NCI-H1092 treated with DMSO at 0.1 percent for 48 hours (cell line): ENCODE measurements at places on chromosomes 6 and 20.
A peak's percentile ranks its signal among the peaks of the same experiment; 100 is the strongest.

DNA sequence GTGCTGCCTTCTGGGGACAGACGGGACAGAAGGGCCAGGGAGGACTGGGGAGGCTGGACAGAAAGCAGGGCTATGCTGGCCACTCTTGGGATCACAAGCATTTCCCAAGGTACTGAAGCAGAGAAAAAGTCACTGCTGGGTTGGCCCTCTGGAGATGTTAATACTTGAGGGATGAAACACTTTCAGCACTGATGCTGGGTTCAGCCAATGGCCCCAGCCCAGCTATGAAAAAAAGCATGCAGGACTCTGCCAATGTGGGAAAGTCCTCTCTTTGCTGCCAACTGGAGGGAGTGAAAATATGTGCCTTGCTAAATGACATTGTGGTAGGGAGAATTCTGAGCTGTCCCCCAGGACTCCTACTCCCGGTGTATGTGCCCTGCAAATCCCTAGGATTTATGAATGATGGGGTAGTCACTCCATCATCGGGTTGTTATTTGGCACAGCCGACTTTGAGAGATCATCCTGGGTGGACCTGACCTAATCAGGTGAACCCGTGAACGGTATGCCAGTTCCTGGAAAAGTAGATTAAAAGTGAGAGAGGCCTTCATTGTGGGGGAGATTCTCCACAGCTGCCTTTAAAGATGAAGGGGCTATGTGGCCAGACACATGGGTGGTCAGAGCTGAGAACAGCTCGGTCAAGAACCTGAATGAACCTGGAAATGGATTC, 119.9 kb upstream of the TRAF3IP2 start:
- no peak for DNase-seq

DNA sequence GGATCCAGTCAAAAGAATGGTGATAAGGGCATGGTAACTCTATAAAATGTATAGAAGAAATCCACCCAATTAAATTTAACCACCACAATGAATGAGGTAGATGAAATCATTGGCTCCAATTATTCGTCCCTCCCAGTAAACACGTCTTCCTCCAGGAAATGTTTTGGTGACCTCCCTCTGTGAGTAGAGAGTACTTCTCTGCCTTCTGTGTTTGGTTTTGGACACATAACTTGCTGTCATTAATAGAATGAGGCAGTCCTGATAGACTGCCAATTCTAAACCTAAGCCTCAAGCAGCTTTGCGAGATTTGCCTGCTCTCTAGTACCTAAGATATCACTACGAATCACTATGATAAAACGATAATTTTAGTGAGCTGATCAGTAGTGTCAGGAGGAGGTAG, 632.8 kb downstream of the HDGFL1 start:
- DNase-seq, result peak; percentile 48

DNA sequence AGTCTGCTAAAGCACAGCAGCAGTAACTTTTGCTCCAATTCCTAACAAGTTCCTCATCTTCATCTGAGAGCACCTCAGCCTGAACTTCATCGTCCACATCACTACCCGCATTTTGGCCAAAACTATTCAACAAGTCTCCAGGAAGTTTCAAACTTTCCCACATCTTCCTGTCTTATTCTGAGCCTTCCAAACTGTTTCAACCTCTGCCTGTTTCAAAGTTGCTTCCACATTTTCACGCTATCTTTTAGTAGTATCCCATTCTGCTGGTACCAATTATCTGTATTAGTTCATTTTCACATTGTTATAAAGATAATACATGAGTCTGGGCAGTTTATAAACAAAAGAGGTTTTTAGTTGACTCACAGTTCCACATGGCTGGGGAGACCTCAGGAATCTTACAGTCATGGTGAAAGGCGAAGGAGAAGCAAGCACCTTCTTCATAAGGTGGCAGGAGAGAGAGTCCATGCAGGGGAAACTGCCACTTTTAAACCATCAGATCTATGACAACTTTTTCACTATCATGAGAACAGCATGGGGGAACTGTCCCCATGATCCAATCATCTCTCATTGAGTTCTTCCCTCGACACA, 99.4 kb upstream of the GRIK2 start:
- no peak for DNase-seq

GRCh38 chr6:45707176-45707575, 308.5 kb downstream of the CLIC5 start:
- DNase-seq, result no peak

DNA sequence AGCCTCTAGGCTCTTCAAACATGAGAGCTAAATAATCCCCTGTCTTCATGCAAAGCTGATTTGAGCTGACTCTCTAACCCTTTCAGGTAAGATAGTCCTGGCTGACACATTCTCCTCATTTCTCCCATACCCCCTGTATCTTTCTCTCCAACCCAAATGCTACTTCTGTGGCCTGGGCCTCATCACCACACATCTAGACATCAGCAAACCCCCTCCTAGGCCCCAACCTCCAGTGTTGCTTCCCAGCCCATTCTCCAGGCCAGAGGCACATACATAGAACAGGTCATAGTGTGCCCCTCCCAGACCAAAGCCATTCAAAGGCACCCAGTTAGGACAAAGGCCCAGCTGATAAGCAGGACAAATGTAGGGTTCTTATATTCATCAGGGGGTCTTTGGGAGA, 84.9 kb downstream of the ANKRD60 start:
- no peak for DNase-seq

DNA sequence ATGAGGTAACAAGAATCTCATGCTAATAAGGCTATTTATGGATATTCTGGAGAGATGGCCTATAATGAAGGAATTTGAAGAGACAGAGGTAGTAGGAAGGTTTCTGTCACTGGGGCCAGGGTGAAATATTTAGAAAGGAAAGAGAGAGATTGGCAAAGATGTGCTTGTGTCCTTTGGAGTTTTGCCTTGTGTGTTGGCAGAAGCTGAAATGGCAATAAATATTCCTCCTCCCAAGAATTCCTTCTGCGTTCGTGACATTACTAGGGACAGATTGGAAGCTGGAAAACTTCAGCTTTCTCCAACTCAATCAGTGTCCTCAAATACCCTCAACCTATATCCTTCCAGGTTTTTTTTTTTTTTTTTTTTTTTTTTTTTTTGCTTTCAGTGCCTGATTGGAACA, 6.3 kb downstream of the SAMD5 start:
- DNase-seq, result no peak

DNA sequence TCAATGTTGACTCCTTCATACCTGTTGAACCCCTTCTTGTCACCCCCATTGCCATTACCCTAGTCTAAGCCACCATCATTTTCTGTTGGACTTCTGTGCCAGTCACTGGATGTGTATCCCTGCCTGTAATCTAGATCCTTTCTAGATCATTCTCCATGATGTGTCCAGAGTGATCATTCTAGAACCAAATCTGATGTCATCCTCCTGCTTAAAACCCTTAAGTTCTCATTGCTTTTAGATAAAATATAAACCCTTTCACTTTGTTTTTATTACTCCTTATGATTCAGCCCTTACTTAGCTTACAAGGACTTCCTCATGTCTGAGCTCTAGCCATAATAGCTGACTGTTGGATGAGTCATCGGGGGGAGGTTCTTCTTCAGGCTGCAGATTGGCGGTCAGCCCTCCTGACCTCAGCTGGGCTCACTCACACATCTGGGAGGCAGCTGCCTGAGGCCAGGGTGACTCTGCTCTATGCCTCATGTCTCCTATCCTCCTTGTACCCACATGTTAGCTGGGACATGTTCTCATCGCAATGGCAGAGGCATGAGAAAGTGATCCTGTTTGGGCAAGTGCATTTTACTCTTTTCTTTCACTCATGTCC, 287.6 kb downstream of the ESR1 start:
- no peak for DNase-seq

GRCh38 chr6:85460154-85460920, 10.5 kb downstream of the NT5E start:
- no peak for DNase-seq

- no peak for DNase-seq
Measured at GRCh38 chr6:69232008-69232407, 564.8 kb downstream of the LMBRD1 start.

- DNase-seq, result no peak
Measured at GRCh38 chr20:32010101-32010500, at the start of gene CCM2L. TSS of gene CCM2L (plus strand) at chr20:32010438. CDS start at chr20:32010455, 17 bp downstream.

- DNase-seq, result no peak
Measured at GRCh38 chr20:39453890-39454289, 491.7 kb downstream of the DHX35 start.

DNA sequence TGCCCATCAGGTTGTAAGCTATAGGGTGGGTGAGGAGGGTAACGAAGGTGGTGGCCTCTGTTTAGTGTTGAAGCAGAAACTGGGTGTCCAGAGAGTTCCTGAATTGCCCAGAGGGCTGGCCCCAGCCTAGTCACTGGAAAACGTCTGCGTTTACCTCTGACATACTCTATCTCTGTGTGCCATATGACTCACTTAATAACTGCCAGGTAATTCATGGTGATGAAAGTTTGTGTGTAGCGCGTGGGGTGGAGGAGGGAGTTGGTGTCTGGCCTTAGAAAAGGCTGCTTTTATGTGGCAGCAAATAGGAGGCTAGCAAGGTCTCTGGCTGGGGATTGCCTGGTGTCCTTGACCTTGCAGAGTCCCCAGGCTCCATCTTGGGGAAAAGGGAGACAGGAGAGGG, 47.3 kb downstream of the SLC35D3 start:
- DNase-seq, result no peak

DNA sequence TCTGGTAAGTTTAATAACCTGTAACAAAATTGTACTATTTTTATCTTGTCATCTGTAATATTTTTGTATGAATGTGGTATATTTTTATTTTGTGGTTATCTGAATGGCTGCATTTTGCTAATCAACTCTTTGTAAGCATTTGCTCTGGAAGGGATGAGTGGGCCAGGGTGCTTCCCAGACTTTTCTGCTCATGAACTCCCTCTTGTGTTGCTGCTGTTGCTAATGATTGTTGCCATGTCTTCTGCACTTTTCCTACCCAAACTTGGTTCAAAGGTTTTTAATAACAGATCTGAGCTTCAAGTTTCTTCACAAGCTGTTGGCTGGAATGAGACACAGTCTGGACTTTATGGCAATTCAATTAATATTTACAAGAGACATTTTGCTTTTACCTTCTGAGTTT, 1005.7 kb downstream of the HACE1 start:
- no peak for DNase-seq

- DNase-seq, result no peak
Measured at GRCh38 chr6:111215131-111215530, 127.8 kb downstream of the SLC16A10 start.

DNA sequence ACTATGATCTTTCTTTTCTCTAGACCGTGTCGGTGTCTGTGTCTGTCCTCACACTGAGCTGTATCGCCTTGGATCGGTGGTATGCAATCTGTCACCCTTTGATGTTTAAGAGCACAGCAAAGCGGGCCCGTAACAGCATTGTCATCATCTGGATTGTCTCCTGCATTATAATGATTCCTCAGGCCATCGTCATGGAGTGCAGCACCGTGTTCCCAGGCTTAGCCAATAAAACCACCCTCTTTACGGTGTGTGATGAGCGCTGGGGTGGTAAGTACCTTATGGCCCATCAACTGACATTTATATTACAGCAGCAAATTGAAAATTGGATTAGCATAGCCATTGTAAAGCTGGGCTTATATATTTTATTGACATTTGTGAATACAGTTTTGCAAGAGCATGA, 72.2 kb upstream of the GFRAL start:
- DNase-seq, result no peak

GRCh38 chr6:108174371-108175175, 8.8 kb downstream of the NR2E1 start:
- DNase-seq, result no peak

DNA sequence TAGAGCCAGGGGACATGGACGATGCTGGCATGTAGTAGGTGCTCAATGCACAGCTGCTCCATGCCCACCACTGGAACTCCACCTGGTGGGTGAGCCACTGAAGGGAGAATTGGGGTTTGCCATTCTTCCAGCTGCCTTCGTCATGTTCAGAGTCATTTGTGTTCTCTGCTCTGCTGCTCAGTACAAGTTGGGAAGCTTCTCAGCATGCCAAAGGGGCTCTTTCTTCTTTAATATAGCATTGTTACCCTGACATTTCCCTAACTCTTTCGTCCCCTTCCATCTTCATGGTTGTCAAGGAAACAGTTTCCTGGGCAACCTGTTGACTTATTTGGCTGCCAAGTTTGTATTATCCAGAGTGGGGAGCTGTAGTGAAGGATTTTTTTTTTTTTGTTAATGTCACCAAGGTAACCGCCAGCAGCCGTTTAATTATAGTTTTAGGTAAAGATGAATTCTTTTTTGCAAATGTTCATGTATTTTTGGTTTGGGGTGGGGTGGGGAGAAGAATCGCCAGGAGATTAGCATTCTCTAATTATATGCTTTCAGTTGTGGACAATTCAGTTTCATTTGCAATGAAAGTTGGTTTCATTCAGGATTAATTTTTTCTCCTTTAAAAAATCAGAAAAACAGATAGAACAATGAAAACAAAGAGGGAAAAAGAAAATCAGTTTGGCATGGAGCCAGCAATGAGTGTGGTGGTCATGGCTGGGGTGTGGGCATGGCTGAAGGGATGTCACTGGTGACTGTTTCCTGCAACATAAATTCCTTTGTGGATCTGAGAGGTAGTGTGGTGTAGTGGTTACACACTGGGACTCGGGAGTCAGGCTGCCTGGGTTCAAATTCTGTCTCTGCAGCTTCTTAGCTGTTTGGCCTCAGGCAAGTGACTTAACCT, 73.0 kb upstream of the KCNG1 start:
- peak; percentile 35 for DNase-seq

DNA sequence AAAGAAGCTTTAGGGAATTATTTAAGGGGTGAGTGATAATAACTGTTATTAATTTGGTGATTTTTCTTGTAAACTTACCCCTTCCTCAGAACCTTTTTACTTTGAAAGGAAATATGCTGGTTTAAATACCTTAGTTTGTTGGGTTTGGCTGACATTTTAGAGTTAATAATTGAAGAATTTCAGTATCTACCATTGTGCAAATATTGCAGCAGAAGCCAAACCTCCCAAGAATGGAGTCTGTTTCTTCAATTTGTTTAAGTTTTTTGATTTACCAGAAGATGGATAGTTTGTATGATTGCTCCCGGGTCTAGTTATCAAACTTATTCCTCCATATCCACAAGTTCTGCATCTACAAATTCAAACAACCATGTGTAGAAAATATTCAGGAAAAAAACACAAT, 77.1 kb downstream of the ATRN start:
- no peak for DNase-seq
